ENCODE measurements at places on chromosomes 12 and 14.

DNA sequence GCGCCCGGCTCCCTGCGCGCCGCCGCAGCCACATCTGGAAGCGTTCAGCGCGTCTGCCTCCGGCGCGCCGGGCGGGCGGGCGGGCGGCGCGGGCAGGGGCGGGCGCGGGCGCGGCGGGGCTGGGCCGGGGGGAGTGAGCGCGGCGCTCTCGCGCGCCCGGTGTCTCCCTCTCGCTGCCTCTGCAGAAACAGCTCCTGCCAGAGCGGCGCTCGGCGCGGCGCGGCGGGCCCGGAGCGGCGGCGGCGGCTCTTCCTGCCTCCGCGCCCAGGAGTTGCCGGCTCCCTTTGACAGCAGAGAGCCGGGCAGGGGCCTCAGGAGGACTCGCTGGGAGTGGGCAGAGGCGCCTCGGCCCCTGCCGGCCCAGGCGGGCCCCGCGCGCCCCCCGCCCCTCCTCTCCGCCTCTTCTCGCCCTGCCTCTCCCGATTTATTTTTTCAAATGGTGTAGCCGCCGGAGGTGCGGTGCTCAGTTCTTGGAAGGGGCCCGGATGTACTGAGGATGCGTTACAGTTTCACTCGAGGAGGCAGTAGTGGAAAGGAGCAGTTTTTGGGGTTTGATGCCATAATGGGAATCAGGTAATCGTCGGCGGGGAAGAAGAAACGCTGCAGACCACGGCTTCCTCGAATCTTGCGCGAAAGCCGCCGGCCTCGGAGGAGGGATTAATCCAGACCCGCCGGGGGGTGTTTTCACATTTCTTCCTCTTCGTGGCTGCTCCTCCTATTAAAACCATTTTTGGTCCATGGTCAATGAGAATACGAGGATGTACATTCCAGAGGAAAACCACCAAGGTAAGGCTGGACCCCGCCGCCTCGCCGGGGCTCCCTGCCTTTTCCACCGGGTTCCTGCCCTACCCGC, at the start of gene CACNA1C:
CACNA1C (plus strand) TSS at position 162 of the 853 bp plus-strand sequence; CDS start at position 738, 576 bp downstream.
- peak; percentile 69 for DNase-seq

GRCh38 chr14:28975084-28975483, 208.5 kb downstream of the FOXG1 start:
- no peak for DNase-seq

- DNase-seq: no peak
These were observed 120.3 kb downstream of the CHST11 start for GRCh38 chr12:104576980-104577580.

- DNase-seq: peak; percentile 38
These were observed 141.3 kb downstream of the TSPAN9 start for GRCh38 chr12:3218228-3219171.

- DNase-seq: no peak
These were observed 168.7 kb upstream of the RPL10L start for GRCh38 chr14:46820291-46820690.

- DNase-seq: no peak
These were observed 235.0 kb upstream of the PDZRN4 start for GRCh38 chr12:40953076-40953475.

- DNase-seq: no peak
These were observed 41.7 kb downstream of the ZCRB1 start for GRCh38 chr12:42284157-42284556.

- DNase-seq: no peak
These were observed 27.5 kb upstream of the DCN start for GRCh38 chr12:91210144-91210543.

DNA sequence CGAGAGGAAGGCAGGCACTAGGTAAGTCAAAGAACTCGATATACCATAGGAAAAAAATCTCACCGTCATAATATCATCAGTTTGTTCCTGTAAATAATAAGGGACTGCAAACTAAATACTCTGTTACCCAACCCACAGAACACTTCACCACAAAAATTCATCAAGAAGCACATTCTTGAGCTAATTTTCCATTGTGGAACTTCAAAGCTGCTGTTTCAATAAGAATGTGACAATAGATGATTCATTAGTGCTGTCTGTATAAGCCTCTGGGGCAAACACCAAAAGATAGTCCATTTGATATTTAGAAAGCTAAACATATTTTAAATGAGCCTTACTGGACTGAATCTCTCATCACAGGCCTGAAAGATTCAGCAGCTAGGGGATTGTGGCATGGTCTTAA, 219.4 kb downstream of the KSR2 start:
- DNase-seq: no peak

DNA sequence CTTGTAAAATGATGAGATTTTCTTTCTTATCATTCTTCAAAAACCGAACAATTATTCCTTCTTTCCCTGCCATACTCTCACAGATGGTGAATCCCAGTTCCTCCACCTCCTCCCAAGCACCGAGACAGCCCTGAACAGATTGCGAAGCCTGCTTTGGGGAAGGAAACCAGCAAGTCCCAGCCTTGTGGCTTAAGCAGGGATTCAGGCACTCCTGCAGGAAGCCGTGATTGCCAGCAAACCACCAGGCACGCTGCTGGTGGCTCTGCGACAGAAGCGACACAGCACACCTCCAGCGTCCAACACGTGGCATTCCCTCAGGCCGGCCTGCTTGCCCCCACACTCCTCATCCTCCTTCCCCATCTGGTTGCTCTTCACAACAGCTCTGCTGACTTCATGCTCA, 237.7 kb downstream of the GXYLT1 start:
- no peak for DNase-seq

- DNase-seq: peak; percentile 40
These were observed 82.7 kb downstream of the BCL11B start for GRCh38 chr14:99189201-99189801.

DNA sequence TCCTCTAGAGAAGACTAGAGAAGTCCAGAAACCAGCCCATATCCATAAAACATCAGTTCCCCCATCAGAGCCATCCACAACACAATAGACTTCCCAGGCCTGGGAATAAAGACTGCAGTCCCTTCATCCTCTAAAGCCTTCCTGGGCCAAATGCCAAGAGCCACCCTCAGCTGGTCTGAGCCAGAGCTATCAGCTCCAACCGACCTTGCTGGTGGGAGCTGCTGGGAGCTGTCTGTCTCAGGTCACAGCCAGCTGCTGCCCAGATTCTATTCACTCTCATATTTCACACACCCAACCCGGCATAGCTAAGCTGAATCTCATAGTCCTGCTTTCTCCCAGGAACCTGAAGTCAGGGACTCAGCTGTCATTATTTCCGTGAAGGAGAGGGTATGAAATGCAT, 10.9 kb upstream of the TFCP2 start:
- DNase-seq: peak; percentile 10

GRCh38 chr12:89424389-89424788, 72.1 kb upstream of the DUSP6 start:
- no peak for DNase-seq

DNA sequence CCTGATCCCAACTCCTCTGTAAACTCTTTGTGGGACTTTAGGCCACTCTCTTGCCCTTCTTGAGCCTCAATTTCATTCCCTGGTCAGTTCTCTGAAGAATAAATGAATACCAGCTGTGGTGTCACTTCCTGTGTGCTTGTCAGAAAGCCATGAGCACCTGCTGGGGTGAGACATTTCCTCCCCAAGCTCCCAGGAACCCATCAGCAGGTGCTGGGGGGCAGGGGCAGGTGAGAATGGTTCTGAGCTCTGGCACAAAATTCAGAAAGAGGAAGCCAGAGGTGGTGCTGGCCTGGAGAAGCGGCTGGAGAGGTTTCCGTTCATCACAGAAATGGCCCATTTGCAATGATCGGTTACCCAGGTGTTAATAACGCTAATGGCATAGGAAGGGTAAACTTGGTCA, 14.9 kb downstream of the LHX5 start:
- no peak for DNase-seq

DNA sequence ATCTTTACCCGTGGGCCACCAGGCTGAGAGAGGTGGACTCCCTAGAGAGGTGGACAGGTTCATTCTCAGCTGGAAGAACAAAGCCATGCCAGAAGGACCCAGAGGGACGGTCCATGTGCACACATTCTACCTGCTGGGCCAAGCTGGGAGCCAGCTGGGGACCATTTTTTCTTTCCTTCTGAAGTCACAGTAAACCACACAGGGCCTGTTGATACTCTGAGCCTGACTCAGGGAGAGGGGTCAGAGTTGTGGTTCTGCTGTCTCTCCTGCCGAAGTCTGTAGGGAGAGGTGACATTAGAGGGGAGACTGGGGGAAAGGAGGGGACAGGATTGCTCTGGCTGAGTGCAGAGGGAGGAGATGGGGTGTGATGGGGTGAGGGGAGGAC, 148.6 kb downstream of the TSPAN9 start:
- DNase-seq: no peak

DNA sequence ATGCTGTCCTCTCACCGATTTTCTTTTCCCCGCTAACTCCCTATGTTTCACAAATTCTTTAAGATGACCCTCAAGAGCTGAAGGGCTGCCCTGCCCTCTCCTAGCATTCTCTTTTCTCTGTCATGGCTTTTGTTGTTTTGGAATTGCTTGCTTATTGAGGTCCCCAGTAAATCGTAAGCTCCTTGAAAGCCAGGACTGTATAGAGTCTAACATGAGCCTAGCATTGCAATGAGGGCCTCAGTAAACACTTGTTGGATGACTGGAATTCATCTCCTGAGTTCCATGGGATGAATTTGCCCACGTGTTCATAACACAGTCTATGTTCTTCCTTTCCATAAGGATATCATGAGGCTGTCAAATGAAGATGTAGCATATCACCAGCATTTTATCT, 92.2 kb downstream of the APAF1 start:
- DNase-seq: no peak

GRCh38 chr14:72311116-72311515, 378.9 kb downstream of the RGS6 start:
- no peak for DNase-seq

- no peak for DNase-seq
These were observed 218.9 kb downstream of the PPM1H start for GRCh38 chr12:62716037-62716436.

DNA sequence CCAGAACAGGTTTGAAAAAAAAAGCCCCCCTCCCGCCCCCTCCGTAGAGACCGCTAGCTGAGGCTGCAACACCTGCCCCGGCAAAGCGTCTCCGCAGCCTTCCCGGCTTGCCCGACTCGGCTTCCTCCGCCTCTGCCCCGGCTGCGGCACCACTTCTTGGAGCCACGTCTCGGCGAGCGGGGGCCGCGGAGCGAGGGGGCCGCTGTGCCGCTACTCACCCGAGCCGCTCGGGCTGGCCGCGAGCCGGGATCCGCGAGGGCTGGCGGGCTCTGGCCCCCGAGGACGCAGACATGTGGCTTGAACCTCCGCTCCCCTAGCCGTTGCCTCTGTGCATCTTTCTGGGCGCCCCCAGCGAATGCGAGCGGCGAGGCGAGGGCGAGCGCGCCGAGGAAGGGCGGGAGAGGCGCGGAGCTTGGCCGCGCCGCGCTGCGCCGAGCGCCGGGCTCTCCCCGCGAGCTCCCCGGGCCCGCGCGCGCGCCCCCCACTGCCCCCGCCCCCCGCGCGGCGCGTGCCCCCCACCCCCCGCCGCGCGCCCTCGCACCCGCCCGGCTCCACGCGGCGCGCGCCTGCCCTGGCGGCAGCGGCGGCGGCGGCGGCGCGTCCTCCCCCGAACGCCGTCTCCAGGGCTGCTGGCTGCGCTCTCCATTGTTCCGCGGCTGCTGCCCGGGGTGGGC, 249.5 kb downstream of the APAF1 start:
- DNase-seq: peak; percentile 60

DNA sequence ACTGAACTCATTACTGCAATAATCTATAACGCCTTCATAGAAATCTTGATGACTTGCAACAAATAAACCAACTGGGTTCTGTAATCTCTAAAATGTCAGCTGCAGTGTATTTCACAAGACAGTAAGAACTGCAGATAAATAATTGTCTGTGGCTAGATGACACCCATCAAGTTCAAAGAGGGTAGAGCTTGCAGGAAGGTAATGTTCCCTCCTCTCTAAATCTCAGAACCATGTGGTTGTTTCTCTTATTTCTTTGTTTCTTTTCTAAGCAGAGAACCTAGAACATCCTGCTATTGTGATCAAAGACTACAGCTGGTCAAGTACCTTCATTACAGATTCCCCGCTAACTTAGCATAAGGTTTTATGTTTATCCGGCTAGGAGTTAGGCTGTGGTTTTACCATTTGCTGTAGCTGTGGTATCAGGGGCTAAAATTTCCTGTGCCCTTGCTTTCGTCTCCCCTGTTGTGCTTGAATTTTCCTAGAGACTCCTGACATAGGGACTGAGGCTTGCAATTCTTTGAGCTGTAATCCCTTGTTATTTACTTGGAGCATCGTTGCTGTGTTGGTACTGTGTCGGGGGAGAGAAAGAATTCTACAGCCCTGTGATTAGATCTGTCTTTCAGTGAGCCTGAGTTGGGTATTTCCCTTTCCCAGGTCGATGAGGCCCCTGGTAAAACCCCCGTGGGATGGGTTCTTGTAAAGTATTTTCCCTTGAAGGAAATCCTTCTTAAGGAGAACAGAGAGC, 253.1 kb upstream of the BTG1 start:
- DNase-seq: no peak

DNA sequence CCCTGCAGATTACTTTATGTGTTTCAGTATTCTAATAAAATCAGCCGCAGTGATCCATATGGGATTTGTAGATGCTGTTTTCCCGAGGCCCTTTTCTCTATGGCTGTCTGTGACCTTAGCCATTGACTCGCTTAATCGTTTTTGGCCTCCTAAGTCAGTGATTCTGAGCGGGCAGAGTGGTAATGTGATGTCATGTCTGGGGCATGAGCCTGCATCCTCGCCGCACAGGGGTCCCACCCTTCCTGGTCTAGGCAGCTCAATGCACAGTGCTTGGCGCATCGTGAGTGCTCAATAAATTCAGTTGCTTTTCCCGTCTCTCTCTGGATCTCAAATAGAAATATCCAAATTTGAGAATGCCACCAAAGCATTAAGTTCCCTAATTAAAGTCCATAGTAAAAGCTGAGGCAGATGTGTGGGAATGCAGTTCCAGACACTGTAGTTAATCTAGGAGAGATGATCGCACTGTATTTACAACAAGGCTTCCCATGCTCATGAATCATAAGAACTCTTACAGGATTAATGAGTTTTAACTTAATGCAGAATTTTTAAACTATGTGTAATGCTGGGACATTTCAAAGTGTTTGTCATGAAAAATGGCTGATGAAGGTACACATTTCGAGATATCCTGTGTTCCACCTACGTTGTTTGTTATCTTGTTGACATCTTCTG, 29.3 kb downstream of the HMGA2 start:
- no peak for DNase-seq

- no peak for DNase-seq
These were observed 101.9 kb downstream of the RIN3 start for GRCh38 chr14:92615451-92615850.

DNA sequence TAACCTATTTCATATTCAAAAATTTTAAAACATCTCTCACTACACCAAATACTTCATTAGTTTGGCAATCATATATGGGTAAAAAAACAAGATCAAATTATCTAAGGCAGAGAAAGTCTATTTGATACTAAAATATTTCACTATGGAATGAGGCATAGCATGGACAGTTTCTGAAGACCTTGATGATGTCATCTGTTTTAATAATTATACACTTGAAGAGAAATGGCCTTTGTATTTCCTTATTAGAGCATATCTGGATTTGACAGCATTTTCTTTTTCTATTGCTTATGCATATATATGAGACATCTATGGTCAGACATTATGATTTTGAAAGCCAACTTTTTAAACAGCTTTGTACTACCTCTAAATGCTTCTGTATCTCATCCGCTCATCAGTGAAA, 88.6 kb downstream of the DDHD1 start:
- no peak for DNase-seq
